AG04450 (cell line): ENCODE measurements at places on chromosomes 16 and 17.

DNA sequence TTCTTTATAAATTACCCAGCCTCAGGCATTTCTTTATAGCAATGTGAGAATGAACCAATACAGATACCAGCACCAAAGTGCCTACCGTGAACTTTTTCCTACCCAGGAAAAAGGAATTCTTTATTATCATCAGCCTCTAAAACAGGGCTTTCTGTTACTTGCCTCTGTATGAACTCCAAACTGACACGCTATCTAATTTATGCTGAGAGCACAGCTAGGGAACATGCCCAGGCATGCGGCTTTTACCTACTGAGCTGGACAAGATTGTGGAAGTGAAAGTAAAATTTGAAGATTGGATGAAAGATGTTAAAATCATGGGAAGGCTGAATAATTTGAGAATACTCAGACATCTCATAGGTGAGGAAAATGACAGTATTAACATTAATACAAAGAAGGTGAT is 24.4 kb upstream of the ADCY9 start:
- peak; percentile 21 for DNase-seq

GRCh38 chr16:66844009-66844341 is 239 bp upstream of the CA7 start:
- no peak for DNase-seq

GRCh38 chr17:73126716-73127473 is 34.4 kb upstream of the SLC39A11 start:
- DNase-seq: no peak

DNA sequence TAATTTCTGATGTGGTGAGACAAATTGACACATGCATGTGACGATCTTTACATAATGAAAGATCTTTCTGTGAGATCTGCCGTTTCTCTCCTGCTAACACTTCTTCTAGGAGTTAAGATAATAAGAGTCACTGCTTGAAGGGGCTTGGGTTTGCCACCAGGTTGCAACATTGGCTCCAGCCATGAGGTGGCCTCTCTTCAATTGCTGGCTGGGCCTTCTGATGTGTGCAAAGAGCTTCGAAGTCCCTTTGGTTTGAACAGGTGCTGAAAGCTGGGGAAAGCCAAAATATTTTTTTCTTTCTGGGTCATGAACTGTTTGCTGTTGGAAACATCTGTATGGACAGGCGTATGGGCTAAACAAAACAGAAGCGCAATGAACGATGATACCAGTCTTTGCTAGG is 204.1 kb upstream of the SALL1 start:
- DNase-seq: no peak

GRCh38 chr16:20940871-20941635 is 40.5 kb downstream of the LYRM1 start:
- no peak for DNase-seq

GRCh38 chr16:82013139-82013538 is 1.9 kb upstream of the SDR42E1 start:
- DNase-seq: no peak

DNA sequence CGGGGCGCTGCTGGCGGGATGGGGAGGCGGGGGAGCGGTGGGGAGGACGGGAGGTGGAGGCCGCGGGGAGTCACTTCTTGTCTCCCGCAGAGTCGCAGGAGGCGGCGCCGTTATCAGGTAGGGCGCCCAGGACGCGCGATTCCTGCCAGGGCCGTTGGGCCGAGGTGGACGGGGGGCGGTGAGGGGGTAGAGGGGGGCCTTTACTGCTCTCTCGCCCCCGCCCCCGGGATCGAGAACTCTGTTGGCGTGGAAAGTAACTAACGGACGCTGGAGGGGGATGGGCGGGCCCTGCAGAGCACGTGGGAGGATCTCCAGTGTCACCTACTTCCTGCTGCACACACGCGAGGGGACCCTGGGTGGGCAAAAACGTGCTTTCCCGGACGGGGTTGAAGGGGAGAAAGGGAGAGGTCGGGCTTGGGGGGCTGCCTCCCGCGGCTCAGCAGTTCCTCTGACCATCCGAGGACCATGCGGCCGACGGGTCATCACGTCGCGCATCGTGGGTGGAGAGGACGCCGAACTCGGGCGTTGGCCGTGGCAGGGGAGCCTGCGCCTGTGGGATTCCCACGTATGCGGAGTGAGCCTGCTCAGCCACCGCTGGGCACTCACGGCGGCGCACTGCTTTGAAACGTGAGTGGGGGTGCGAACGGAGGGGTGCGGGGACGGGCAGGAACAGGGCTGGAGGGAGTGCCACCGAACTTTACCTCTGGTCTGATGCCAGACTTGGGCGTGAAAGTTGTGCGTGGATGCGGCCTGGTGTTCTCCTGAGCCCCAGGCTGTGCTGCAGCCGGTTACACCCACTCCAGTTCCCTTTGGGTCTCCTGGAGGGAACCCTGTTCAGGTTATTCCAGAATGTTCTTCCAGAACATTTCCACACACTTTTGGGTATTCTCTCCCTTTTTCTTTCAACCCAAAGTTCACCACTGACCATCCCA is 569 bp downstream of the PRSS21 start:
- no peak for DNase-seq
